Activated gamma-delta T cell treated with anti-CD3 and anti-CD28 coated beads, Interleukin-2, amount 50 U/mL, for 16 hours (primary cell): ENCODE measurements at places on chromosomes 11 and 22.

- DNase-seq, result no peak
Observed at GRCh38 chr11:14444441-14445189, 55.0 kb downstream of the COPB1 start.

DNA sequence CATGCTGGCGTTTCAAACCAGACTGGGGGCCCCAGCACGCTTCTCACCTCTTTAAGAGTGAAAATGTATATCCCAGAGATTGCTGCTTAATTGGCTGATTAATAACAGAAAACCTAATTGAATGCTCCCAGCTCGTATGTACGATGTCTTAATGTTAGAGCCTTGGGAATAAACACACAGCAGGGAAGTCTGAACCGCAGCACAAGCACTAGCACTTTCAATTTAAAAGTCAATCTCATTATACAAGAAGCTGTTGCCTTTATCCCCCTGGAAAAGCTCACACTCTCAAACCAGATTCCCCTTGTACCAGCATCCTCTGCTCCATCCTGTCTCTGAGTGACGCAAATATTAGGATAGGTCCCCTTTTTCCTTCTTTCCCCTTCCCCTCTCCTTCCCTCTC lies 449.1 kb downstream of the MN1 start:
- DNase-seq, result no peak

GRCh38 chr11:114073007-114073827 lies 13.7 kb downstream of the ZBTB16 start:
- no peak for DNase-seq

GRCh38 chr11:64134963-64135362 lies 30.9 kb downstream of the MACROD1 start:
- DNase-seq, result no peak

GRCh38 chr22:17119481-17120202 lies 1.5 kb downstream of the TMEM121B start:
- no peak for DNase-seq

GRCh38 chr22:29343313-29343805 lies 27.9 kb upstream of the RASL10A start:
- DNase-seq, result no peak

GRCh38 chr11:113417428-113417827 lies 29.8 kb downstream of the ANKK1 start:
- DNase-seq, result no peak

- no peak for DNase-seq
Observed at GRCh38 chr11:23751280-23751679, 745.6 kb upstream of the LUZP2 start.

GRCh38 chr11:33687733-33688479 lies 12.7 kb downstream of the C11orf91 start:
- no peak for DNase-seq

DNA sequence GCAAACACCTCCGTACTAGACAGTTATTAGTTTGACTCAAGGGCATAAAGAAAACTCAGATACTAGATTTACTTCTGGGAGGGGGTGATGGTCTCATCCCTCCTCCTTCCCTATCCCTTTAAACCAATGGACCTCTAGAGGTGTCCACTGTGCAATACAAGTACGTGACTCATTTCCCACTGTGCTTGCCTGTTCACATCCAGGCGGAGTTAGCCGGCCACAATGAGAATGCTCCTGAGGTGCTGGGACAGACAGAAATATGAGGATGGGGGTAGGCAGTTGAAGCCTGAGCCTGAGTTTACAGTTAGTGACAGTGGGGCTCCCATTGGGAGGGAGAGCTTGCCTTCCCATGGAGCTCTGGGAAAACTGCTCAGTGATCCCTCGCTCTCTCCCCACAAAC lies 8.4 kb upstream of the PMM1 start:
- no peak for DNase-seq

- no peak for DNase-seq
Observed at GRCh38 chr11:68661697-68662603, 22.4 kb upstream of the GAL start.

- no peak for DNase-seq
Observed at GRCh38 chr11:15863411-15863810, 492.9 kb downstream of the SOX6 start.

- no peak for DNase-seq
Observed at GRCh38 chr11:43327987-43328386, 16.2 kb downstream of the API5 start.

- DNase-seq, result no peak
Observed at GRCh38 chr11:100793525-100793924, 106.4 kb downstream of the ARHGAP42 start.

GRCh38 chr11:44863231-44863630 lies 87.5 kb downstream of the TP53I11 start:
- DNase-seq, result no peak
